Hematopoietic multipotent progenitor cell treated with erythropoietin and hydrocortisone succinate and interleukin-3 and kit ligand, for 4 days (in vitro differentiated cells): ENCODE measurements at places on chromosomes 2 and 18.

DNA sequence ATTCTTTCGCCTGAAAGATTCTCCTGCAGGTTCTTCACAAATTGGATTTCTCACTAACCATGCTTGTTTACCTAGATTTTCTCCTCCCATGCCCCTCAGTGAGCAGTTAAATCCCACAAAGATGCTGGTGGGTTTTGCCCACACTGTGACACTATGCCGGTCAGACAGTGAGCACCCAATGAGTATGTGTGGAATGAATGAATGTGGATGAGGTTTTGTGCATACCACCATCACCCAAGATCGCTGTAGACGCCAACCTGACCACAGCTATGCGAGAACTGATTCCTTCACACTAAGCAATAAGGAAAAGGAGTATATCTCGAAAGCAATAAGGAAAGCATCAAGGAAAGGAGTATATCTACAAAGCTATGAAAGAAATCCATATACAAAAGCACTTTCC lies 116.7 kb downstream of the PID1 start:
- no peak for DNase-seq

- DNase-seq, result no peak
Observed at GRCh38 chr18:78199611-78200010, 780.0 kb upstream of the SALL3 start.

- no peak for DNase-seq
Observed at GRCh38 chr18:37403788-37404187, 161.8 kb downstream of the CELF4 start.

- DNase-seq, result no peak
Observed at GRCh38 chr2:240891492-240892340, 4.2 kb downstream of the MAB21L4 start.

- no peak for DNase-seq
Observed at GRCh38 chr2:110221938-110222337, 9.6 kb upstream of the MTLN start.

DNA sequence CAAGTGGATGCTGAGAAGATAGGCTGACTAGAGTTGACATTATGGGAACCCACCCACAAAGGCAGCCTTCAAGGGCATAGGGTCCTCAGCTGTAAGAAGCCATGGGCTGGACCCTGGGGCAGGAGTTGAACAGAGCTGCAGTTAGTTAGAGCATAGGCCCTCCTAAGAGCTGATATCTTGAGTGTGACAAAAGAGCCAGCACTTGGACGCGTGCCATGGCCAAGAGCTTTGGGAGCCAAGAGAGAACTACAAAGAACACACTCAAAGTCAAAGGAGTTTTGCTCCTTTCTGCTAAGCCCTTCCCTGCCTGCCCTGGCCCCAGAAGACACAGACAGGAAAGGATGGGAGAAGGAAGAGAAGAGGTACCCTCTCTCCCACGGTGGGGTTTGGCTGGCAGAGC lies 29.9 kb upstream of the AGAP1 start:
- peak; percentile 14 for DNase-seq

GRCh38 chr2:221653182-221653581 lies 81.1 kb upstream of the EPHA4 start:
- no peak for DNase-seq

DNA sequence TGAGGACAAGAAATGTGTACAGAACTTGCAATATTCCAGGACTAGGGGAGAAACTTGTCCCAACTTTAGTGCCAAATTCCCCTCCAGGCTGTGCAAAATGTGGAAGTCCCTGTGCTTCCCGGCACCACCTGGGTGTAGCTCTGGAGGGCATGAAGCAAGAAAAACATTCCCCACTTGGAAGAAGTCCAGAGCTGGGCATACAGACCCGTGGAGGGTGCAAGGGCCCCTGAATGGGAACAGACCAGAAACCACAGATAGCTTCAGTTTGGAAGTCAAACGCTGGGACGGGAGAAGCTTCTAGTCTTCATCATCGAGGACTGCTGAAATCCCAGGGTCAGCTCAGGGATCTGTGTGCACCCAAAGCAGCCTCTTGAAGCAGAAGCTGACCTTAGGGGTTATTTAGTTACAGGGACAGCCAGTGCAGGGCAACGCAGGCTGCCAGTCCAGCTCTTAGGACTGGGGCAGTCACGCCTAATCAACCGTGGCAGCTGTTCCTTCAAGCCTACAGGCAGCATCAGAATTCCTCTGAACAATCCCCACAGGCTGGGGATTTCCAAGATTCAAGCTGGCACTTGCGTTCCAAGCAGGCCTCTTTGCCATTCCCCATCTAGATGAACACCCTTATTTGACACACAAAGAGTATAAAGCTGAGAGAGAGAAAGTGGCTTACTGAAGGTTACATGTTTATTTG lies 269.4 kb downstream of the LOXHD1 start:
- no peak for DNase-seq

DNA sequence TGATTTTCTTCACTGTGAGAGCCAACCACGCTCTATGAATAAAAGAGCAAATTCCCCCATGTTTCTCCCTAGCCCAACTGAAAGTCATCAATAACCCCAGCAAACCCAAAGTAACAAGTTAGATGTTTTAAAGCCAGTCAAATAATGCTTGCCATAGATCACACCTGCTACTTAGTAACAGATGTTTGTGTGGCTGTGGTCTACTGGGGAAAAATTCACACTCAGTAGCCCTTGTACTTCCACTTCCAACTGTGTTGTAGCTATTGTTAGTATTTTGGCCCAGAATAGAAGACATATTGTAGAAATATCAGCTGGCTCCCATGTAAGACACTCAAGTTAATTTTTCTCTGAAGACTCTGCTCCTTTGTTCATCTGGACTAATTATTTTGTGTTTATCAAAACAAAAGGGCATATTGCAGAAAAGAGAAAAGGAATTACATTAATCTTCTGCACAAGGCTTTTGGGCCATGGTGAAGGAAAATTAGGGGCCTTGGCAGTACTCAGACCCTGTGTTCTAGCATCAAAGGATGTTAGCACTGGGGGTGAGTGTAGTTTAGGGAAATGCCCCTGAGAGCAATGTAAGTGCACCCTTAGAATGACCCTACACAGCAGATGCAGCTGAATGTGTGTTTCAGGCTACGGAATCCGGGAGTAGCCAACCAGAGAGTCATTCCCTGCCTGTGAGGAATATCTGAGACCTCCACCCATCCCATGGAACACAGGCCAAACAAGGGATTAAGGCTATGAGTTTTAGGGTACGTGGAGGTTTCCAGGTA lies 521.9 kb downstream of the EPHA4 start:
- no peak for DNase-seq

- no peak for DNase-seq
Observed at GRCh38 chr2:121809607-121810006, 54.2 kb downstream of the TSN start.

DNA sequence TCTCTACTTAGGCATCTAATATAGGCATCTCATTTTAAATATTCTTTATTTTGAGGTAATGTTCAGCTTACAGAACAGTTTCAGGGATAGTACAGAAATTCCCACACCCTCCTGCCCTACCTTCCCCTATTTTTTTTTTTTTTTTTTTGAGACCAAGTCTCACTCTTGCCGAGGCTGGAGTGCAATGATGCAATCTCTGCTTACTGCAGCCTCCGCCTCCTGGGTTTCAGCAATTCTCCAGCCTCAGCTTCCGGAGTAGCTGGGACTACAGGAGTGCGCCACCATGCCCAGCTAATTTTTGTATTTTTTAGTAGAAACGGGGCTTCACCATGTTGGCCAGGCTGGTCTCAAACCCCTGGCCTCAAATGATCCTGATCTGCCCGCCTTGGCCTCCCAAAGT lies 97.6 kb downstream of the EPB41L5 start:
- DNase-seq, result no peak

DNA sequence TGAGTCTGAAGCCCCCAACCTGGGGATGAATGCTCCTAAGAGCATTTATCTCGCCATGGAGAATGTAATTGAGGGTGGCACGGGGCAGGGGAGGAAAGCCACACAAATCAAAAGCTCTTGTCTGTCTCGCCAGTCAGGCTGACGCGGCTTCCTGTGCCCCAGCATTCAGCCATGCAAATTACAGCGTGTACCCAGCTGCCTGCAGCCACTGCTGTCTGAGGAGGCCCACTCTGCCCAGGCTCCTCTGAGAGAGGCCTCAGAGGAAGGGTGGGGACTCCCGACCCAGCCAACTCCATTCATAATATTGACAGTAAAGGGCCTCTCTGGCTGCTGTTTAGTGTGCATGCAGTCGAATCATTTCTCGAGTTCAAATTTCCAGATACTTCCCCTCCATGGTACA lies 22.0 kb downstream of the SMAD7 start:
- peak; percentile 91 for DNase-seq

DNA sequence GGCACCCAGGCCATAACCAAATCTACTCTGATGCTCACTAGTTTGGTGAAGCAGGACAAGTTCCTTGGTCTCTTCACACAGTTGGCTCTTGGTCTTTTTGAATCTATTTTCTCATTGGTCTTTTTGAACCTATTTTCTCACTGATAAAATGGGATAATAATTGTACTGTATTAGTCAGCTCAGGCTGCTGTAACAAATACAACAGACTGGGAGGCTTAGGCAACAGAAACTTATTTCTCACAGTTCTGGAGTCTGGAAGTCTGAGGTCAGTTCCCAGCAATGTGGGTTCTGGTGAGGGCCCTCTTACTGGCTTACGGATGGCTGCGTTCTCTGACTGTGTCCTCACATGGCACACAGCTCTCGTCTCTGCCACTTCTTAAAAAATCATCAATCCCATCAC lies 63.5 kb downstream of the C1D start:
- no peak for DNase-seq

GRCh38 chr18:66694852-66695251 lies 91.0 kb upstream of the CDH19 start:
- no peak for DNase-seq

DNA sequence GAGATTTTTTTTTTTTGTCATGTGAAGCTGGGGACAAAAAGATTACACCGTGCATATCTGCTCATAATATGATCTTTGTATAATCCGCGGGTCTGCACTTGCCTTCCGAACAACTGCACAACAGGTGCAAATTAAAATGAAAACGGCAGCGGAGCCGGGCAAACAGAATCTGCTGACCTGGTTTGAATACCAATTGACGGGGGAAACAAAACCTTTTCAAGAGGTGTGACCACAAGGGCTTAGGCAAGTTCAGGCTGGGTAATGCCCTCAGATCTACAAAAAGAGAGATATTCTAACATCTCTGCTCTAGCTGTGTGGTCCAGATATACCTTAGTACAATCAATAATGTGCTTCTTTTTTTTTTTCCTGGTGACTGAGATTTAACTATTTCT lies 88.5 kb downstream of the ZEB2 start:
- no peak for DNase-seq

DNA sequence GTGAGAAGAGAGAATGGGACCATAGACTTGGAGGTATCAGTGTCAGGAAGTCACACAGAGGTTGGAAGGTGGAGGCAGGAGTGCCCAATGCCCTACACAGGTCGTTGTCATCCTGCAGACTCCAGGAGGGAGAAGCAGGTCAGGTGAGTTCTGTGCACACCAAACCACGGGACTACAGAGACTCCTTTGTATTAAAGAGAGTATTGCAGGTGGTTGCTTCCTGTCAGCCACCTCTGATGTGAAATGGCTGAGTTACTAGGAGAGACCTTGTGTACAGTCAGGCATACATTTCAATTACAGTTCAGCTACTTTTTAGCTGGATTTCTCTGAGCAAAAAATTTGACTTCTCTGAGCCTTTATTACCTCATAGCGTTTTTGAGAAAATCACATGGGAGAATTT lies 51.6 kb downstream of the SPP2 start:
- no peak for DNase-seq

DNA sequence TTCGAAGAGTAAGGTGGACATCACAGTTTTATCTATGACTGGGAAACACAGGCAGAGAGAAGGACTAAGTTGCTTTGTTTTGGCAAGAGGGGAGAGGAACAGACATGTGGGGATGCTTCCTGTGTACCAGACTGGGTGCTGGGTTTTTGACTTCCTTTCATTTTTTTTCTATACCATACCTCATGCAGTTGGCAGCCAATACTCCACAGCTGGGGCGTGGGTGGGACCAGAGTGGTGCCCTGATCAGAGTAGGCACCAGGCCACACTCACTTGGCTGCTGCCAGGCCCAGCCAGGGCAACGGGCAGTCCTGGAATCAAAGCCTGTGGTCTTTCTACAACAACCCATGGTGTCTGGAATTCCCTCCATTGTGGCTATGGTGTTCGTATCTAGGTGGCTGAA lies 45.2 kb downstream of the SH3RF3 start:
- peak; percentile 7 for DNase-seq

- DNase-seq, result no peak
Observed at GRCh38 chr2:26979741-26980140, 9.3 kb downstream of the MAPRE3 start.

- DNase-seq, result no peak
Observed at GRCh38 chr2:186255823-186256222, 230.2 kb upstream of the ZC3H15 start.

DNA sequence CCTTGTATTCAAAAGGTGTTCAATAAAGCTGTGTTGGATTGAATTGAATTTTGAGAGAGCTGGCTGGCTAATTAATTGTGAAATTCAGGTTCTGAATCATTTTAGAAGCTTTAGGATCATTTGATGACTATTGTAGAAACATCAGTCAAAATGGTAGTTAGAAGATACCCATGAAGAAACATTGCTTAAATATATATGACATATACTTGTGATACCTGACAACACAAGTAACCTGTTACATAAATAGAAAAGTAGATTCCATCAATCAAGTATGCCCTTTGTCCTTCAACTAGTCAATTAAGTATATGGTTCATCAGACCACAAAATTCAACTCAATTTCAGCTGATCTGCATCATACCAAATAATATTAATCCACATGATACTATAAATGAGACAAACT lies 185.6 kb downstream of the PID1 start:
- no peak for DNase-seq

DNA sequence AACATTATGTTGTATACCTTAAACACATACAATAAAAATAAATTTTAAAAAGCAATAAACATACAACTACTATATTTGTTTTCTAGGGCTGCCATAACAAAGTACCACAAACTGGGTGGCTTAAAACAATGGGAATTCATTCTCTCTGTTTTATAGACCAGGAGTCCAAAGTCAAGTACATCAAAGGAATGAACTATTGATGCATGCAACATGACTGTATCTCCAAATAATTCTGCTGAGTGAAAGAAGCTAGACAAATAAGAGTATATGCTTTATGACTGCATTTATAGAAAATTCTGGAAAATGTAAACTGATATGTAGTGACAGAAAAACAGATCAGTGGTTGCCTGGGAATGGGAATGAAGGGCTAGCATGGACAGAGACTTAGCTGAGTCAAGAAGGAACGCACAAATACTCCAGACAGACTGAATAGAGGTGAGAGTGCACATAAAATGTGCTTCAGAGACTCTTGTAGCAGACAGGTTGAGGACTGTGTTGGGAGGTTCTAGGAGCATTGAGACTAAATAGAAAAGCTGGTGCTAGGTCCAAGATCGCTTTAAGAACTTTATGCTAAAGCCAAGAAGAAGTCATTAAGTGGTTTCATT lies 11.0 kb upstream of the PLA2R1 start:
- no peak for DNase-seq

DNA sequence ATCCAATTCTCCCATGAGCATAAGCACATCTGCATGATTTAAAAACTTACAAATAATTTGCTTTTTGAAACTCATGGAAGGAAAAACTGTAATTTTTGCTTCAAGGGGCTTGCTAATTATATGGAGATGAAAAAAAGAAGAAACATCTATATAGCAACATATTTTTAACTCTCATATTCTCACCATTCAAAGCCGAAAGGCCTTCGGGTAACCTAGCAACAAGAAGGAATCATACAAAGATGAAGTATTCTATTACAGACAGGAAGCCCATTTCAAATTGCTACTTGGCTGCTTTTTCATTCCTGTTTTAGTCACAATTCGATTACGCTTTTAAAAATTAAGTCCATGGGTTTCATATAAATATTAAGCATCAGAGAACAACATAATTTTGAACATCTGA lies 39.2 kb upstream of the RNU4ATAC start:
- no peak for DNase-seq

- DNase-seq, result no peak
Observed at GRCh38 chr2:157789256-157789655, 86.9 kb downstream of the ACVR1 start.
